ENCODE measurements at places on chromosomes 3 and 15.

DNA sequence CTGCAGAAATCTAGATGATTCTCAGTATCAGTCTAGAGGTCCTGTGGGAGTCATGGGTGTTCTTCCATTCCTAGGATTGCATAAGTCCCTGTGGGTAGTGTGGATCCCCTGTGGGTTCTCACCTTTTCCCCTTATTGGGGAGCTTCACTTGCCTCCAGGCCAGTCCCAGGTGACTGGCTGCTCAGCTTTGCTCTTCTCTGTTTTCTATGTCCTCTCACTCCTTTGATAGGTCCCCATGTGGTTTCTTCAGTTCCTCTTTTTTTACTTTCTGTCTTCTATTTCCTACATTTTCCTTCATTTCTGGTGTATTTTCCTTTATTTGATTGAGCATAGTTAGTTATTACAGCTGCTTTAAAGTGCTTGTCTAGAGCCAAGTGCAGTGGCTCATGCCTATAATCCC lies 10.9 kb downstream of the TEX55 start:
- no peak for DNase-seq

GRCh38 chr3:27540231-27540630 lies 56.0 kb upstream of the SLC4A7 start:
- DNase-seq = no peak

DNA sequence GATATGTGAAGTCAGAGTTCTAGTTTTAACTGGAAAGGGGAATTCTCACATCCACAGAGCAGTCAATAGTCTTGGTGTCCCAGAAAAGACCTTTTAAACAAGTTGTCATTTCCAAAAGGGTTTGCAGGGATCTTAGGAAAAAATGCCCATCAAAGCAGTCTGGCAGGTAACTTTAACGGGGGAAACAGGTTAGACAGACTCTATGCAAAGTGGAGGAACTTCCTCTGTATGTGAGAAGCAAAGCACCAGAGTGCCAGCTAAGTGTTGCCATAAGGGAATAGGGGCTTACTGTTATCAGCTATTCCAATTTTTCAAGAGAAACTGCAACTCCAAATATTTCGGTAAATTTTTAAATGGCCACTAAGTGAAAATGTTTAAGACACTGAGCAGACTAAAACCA lies 307.9 kb upstream of the MDFIC2 start:
- DNase-seq = no peak

- no peak for DNase-seq
These were observed 1111.2 kb downstream of the TUSC7 start for GRCh38 chr3:117820658-117821299.

DNA sequence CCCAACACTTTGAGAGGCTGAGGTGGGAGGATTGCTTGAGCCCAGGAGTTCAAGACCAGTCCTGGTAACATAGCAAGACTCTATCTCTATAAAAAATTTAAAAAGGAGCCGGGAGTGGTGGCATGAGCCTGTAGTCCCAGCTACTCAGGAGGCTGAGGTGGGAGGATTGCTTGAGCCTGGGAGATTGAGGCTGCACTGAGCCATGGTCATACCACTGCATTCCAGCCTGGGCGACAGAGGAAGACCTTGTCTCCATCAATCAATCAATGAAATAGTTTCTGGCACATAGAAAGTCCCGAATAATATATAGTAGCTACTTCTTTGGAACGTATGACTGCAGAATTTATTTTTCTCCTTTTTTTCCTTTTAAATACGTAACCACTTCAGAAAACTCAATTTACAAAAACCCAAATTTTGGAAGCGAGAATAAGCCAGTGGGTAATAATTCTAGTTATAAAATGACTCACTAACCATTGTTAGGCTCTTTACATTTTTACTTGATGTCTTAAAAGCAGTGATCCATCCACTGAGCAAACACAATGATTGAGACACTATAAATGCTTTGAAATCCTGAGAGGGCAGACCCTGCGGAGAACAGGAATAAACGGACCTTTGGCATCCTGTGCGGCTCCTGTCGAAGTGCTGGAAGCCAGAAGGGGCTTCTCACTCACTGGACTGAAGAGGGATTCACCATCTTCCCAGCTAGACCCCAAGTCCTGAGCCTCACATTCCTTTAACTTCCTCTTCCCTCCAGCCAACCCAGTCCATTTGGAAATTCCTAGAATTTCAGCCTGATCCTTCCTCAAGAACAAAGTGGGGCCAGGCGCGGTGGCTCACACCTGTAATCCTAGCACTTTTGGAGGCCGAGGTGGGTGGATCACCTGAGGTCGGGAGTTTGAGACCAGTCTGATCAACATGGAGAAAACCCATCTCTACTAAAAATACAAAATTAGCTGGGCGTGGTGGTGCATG lies 68.4 kb upstream of the MFGE8 start:
- DNase-seq = no peak

DNA sequence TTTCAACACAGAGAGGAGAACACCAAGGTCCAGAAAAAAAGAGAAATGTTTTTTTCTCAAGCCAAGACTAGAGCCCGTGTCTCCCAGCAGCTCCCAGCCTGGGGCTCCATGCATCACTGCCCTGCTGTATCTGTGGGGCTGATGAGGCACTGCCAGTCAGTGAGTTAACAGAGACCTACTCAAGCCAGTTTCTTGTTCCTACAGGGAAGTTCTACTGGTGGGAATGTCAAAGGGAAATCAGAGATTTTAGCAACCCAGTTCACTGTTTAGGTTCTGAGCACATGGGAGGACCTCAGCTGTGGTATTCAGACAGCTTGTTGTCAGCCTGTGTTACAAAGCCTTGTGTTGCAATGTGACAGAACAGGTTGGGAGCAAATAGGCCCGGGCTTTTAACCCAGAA lies 234.3 kb downstream of the TLE3 start:
- DNase-seq = no peak

GRCh38 chr15:48946074-48946839 lies 17.5 kb downstream of the SHC4 start:
- no peak for DNase-seq

DNA sequence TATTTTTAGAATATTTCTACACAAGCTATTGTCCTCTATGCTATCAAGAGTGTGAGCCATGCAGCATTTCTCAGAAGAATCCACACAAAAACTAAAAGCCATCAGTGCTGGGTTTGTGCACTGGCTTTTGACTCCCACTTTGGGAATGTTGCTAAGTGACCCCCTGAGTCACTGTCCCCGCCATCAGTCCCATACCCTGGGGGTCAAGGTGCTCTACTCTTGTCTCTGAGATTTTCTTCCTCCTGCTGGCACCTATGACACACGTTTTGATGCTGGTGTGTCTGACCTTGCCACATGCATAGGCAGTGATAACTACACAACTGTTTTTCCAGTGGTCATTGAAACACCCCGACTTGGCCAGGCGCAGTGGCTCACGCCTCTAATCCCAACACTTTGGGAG lies 19.8 kb downstream of the CMTM7 start:
- DNase-seq = no peak

- DNase-seq = no peak
These were observed 7.8 kb downstream of the DCBLD2 start for GRCh38 chr3:98893740-98894139.

DNA sequence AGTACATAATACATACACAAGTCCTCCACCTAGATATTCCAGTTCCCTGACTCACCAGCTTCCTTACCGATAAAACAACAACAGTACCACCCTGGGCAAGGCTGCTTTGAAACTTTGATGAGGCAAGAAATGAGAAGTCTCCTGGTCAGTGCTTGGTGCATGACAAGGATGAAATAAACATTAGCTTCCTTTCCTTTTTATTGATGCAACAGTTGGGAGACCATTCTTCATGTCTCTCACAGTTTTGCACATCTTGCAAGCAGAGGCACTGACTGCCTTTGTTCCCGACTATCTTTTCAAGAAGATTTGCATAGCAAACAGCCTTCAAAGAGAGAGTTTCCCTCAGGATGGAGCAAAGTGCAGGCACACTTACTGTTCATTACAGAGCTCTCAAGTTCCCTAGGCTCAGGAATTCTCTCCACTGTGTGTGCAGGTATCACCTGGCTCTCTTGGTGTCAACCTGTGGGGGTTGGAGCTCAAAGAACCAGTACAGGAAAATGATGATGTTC lies 65.2 kb downstream of the MYLK start:
- DNase-seq = no peak

- DNase-seq = no peak
These were observed 15.4 kb upstream of the BTLA start for GRCh38 chr3:112514527-112515128.

GRCh38 chr3:137988152-137988551 lies 21.8 kb upstream of the CLDN18 start:
- DNase-seq = no peak

DNA sequence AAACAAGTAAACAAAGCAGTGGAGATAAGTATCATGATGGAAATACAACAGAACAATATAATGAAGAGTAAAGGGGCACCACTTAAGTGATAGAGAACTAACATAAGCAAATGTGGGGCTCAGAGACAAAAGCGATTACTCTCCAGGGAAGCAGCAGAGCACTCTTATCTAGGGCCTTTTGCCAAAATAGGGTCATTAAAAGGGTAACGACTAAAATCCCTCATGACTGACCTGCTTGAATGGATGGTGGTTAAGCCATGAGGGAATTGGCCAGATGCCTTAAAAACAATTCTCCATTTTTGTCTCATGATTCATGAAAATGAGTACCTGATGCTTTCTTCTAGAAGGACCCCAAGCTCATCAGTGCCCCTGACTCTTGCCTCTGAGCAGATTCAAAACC lies 3.2 kb upstream of the SLC7A14 start:
- no peak for DNase-seq

DNA sequence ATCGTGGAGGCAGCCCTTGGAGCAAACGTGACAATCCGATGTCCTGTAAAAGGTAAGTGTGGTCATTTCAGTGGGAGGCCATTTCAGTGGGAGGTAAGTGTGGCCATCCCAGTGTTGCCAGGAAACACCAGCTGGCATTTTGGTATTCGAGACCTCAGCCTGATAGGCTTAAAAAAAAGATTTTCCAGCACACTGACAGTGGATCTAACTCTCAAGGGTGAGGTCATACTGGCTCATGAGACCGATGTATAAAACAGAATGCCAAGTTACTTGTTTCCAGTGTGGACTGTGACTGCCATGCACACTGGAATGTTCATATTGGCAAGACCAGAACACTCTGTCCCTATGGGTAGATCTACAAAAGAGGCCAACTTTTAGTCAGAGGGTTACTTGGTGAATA lies 244.4 kb upstream of the GOLGA6L4 start:
- DNase-seq = no peak

DNA sequence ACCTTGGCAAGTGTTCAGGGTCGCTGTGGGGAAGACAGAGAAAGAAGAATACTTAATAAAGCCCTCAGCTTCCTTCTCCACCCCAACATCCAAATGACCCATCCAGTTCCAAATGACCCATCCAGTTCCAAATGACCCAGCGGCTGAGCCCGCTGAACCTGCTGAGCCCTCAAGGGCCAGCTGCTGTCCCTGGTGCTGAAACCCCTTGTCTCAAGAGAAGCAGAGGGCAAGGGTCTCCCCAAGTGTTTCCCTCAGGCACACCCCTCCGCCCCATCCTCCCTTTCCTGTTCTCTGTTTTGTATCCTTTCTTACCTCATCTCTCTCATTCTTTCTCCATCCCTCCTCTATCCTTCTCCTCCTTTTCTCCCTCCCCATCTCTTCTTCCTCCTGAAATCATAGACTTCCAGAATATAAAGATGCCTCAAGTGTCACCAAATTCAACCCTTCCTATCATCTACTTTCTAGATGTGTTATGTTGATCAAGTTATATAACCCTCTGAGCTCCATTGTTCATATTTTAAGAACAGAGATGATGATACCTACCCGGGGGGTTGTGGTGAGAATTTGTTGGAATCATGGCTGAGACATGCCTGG lies 29.0 kb downstream of the CCDC33 start:
- no peak for DNase-seq

- no peak for DNase-seq
These were observed 46.2 kb downstream of the ZPLD1 start for GRCh38 chr3:102481050-102481449.

GRCh38 chr3:134294302-134295280 lies 43.9 kb upstream of the RYK start:
- DNase-seq = no peak

- no peak for DNase-seq
These were observed 29.6 kb downstream of the FAN1 start for GRCh38 chr15:30933293-30933692.

All from SHP77 treated with DMSO at 0.1 percent for 48 hours (cell line).